ENCODE measurements at places on chromosomes 7 and 10. TPM values are rescaled to one million over a fixed set of nuclear protein-coding genes. Genes with fewer than 3 reads are reported as not detected.

Gene WDFY4
- total RNA-seq, result not detected

Gene GTF2IRD2
- total RNA-seq, result 4.2 TPM

Gene NKX1-2
- total RNA-seq, result 0.04 TPM

Gene EGR2
- 0.86 TPM for total RNA-seq

Gene HECW1
- 12.2 TPM for total RNA-seq

Gene RAPGEF5
- total RNA-seq, result 0.18 TPM

Gene TEX47
- not detected for total RNA-seq

Gene SKIDA1
- 1.3 TPM for total RNA-seq
